ENCODE measurements at places on chromosomes 2 and 18.

- no peak for DNase-seq
Measured at GRCh38 chr2:27134781-27135477, 493 bp upstream of the PREB start.

DNA sequence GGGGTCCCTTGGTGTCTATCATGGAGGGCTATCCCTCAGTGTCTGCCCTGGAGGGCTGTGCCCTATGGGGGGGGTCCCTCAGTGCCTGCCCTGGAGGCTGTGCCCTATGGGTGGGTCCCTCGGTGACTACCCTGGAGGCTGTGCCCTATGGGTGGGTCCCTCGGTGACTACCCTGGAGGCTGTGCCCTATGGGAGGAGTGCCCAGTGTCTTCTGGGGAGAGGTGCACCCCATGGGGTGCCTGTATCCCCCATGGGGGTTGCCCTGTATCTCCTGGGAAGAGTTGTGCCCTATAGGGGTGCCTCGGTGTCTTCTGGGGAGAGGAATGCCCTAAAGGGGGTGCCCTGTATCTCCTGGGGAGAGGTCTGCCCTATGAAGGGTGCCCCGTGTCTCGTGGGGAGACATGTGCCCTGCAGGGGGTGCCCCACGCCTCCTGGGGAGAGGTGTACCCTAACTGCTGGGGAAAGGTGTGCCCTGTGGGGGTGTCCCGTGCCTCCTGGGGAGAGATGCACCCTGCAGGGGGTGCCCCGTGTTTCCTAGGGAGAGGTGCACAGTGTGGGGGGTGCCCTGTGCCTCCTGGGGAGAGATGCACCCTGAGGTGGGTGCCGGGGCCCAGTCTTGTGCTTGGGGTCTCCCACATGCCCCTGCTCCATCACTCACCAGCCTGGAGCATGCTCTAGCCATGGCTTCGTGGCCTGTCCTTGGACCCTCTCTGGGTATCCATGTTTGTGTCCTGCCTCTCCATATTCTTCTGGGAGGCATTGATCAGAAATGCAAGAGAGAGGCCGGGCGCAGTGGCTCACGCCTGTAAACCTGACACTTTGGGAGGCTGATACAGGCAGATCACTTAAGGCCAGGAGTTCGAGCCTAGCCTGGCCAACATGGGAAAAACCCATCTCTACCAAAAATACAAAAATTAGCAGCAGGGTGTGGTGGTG, 215.6 kb downstream of the HDAC4 start:
- no peak for DNase-seq

DNA sequence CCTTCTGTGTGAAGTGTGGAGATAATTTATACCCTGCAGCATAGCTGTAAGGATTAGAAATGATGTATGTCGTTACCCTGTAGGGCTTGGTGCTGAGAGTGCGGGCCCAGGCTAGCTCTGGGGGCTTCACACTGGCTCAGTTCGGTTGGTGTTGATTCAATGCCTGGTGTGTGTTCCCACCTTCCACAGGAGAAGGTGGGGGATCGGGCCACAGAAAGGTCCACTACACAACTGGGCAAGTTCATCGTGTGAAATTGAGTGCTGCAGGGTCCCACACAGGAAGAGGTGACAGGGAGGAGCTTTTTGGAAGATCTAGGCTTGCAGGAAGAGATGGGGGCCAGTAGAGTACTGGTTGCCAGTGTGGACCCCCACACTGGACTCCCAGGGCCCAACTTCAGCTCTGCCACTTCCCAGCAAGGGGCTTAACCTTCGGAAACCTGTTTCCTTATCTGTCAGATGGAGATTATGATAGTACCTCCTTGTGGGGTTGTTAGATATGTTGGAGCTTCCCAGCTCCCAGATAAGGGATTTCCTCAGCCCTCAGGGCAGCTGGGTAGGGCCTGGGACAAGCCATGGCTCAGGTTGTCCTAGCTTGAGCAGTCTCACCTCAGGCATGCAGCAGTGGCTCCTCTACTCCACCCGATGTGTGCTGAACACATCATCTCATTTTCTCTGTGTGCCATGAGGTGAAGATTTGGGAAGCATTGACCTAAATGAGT, 71.5 kb downstream of the TMEM247 start:
- no peak for DNase-seq

DNA sequence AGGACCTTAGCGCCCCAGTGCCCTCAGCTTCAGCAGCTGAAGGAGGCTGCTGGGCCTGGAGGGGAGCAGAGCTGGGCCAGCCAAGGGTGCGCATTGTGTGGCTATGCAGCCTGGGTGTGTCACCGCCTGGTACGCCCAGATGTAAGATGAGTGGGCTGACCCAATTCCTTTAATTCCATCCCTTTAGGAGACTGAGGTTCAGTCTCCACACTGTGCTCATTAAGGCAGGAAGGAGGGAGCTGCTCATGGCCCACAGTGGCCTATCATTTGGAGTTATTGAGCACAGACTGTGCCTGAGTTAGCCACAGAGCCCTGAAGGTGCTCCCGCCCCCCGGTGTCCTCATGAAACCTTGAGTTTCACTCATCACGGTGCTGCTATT, 194.1 kb upstream of the GLI2 start:
- DNase-seq, result no peak

GRCh38 chr2:158509928-158510797, 53.4 kb downstream of the PKP4 start:
- DNase-seq, result no peak

DNA sequence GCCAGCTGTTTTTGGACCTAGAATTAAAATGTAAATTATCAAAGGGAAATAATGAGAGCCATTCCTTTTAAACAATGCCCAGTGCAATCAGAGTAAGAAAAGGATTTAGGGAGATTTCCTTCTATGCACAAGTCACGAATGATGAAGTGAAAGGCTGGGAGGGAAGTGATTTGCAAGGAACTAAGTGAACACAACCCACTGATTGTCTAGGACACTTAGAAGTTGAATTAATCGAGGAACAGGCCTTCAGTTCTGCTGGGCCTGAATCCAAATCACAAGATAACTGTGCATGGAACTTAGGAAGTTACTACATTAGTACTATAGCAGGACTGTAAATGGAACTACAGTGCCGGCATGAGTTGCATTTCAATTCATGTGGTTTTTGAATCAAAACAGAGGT, 17.7 kb downstream of the MAP2 start:
- no peak for DNase-seq

DNA sequence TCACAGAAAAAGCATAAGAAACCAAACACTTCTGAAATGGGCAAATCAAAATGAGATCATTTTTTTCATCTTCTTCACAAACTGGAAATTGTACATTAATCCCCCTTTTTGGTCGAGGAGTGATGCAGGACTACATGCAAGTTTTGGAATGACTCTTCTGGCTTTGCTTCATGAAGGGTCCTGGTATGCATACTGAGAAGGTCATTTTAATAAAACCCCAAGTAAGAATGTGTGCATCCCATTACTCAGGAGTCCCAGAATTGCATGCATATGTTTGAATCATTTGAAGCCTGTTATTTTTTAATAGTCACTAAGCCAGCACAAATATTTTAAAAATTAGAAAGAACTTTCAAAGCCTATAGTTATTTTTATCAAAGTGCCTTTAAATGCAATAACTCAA, 16.7 kb upstream of the EHBP1 start:
- DNase-seq, result no peak

DNA sequence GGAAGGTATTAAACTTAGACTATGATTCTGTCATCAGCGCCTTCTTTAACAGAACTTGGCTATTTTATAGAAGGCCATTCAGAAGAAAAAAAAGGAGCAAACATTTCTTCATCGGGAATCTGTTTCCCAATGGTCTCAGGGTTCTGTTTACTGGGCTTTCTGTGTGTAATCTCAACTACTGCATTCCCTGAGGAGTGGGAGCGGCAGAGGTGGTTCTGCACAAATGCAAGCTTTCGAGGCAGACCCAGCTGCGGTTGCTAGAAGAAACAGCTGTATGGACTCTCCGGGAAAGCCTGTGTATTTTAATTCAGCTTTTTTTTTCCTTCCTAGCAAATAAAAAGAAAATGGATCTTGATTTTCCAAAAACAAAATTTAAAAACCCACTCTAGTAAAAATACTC, 250.7 kb downstream of the NAPG start:
- no peak for DNase-seq

DNA sequence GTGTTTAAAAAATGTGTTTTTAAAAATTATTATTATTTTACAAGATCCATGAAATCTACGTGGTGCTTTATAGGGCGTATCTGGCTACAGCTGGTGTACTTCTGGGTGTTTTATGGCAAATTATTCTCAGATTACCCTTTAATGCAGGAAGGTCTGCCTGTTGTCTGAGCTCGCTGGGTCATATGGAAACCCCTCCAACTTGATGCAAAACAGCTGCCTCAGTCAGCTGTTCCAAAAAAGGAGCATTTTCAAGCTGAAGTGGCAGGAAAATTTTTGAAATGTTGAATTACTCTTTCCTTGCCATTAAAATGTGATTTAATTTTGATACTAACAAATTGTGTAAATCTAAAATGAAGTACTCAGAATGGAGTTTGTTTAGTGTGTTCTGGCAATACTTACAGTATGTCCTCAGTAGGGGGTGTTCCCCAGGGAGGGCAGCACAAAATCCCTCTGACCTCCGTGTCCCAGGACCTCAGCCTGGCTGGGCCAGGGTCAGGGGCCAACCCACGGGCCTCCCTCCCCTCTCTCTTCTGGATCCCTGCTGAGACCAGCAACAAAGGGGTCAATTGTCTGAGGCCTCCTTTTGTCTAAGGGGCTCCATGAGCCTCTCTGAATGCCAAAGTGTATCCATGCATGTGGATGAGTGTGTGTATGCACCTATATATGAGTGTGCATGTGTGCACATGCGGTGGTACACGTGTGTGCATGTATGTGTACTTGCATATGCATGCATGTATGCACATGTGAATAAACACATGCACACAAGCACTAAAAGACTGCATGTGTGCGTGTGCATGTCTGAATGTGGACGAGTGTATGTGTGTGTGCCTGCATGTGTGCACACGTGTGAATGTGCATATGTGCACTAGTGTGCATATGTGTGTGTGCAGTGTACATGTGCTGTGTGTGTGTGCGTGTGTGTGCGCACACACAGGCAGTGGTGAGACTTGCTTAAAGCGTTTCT, 105.4 kb downstream of the ACOXL start:
- no peak for DNase-seq

- no peak for DNase-seq
Measured at GRCh38 chr18:57502624-57503023, 67.5 kb downstream of the ONECUT2 start.

GRCh38 chr2:212078103-212078502, 460.5 kb downstream of the ERBB4 start:
- no peak for DNase-seq

GRCh38 chr2:128076461-128077106, 14.4 kb upstream of the UGGT1 start:
- DNase-seq, result no peak

- DNase-seq, result no peak
Measured at GRCh38 chr18:12409469-12409868, 1.7 kb downstream of the PRELID3A start.

DNA sequence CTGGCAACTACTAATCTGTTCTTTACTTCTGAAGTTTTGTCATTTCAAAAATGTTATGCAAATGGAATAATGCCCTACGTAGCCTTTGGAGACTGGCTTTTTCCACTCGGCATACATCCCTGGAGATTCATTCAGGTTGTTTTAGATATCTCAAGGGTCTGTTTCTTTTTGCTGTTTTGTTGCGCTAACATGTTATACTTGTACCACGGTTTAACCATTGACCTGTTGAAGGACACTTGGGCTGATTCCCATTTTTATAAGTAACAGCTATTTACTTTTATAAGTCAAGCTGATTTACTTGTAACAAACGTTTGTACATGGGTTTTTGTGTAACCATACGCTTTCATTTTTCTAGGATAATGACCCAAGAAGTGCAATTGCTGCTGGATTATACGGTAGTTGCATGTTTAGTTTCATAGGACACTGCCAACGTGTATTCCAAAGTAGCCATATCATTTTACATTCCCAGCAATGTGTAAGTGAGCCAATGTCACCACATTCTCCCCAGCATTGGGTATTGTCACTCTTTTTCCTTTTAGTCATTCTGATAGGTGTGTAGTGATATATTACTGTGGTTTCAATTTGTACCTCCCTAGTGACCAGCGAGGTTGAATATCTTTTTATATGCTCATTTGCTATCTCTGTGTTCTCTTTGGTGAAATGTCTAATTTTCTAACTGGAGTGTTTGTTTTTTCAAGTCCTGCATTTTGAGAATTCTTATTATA, 36.5 kb upstream of the STAT4 start:
- DNase-seq, result no peak

GRCh38 chr2:142603759-142604158, 273.7 kb upstream of the KYNU start:
- DNase-seq, result no peak

GRCh38 chr2:75025633-75026380, 67.4 kb downstream of the POLE4 start:
- no peak for DNase-seq

DNA sequence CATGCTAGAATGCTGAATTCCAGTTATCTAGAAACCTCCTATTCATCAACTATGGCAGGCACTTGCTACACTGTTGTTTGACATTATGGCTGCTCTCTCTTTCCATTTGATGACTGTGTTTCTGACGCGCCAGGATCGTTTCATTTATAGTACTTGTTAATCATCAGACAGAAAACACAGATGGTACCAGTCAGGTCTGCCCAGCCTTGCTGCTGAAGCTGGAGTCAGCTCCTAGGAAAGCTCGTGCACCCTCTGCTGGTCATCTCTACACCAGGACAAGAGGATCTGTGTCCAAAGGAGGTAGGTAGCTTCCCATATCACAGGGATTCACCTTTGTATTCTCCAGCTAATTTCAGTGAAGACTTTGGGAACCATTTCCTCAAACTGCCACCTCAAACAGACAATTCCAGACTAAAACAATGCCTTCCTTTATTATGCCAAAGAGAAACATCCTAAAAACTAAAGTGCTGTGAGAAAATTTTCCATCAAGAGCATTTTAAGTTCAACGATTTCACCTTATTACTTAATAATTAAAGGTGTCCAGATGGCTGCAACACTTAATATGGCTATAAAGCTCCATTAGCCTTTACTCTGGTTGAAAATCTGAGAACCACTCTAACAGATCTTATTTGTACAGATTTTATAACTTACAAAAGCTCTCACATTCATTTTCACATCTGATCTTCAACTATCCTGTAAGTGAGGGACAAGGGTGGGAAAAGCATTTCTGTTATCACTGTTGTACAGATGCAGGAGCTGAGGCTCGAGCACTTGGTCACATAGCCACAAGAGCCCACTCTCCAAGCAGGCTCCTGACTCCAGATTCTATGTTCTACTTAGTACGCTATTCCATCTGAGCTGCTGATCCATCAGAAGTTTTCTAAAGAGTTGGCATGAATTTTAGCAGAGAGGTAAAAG, 17.5 kb downstream of the METTL8 start:
- DNase-seq, result peak; percentile 87

DNA sequence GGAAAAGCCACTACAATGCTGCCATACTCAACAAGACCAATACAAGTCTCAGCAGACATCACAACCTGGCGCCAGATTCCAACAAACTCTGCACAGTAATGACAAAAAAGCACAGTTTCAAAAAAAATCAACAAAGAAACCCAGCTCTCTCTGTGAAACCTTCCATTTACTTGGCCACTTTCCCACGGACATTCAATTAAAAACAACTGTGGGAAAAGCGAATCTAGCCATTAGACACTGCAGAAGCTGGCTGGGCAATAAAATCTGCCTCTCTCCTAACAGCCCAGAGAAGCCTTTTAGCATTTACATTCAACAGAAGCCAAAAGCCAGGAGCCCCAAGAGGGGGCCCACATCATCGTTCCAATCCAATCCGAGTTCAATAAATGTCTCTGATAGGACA, 128.9 kb downstream of the HDAC4 start:
- no peak for DNase-seq

GRCh38 chr2:68487773-68488355, 20.5 kb downstream of the APLF start:
- DNase-seq, result peak; percentile 6

- peak; percentile 98 for DNase-seq
Measured at GRCh38 chr2:232623768-232624765, 9.3 kb upstream of the EFHD1 start.

GRCh38 chr2:218691234-218691633, 19.3 kb downstream of the STK36 start:
- DNase-seq, result no peak

Measured in NCI-H2081 (cell line).